ENCODE measurements at places on chromosomes 11 and 22.

DNA sequence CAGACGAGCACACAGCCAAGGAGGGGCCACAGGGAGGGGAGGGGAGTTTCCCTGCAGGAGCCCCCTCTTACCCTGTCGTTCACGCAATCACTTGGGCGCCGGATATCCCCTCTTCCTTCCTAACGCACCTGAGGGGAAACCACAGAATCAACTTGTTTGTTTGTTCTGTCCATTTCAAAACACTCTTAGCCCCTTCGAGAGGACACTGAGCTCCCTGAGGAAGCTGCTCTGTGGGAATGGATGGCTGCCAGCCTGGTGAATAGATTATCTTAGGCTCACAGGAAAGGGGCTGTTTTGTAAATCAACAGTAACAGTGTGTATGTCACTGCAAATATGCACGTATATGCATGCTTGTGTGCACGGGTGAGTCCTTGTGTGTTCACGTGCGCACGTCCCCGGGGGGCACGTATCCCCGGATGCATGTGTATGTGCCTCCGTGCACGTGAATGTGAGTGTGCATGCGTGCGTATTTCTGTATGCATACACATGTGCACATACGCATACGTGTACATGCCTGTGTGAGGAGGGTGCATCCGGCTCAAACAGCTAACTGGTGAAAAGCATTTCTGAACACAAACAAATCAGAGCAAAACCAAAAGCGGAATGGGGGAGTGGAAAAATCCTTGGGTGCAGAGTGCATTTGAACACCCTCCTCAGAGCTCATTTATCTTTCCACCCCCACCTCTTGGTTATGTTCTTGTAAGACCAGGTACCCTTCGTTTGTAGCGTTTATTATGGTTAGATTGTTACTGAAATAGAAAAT lies 7.2 kb downstream of the ARSA start:
- no peak for DNase-seq

- no peak for DNase-seq
These were observed 61.9 kb downstream of the ATG16L2 start for GRCh38 chr11:72876147-72876546.

DNA sequence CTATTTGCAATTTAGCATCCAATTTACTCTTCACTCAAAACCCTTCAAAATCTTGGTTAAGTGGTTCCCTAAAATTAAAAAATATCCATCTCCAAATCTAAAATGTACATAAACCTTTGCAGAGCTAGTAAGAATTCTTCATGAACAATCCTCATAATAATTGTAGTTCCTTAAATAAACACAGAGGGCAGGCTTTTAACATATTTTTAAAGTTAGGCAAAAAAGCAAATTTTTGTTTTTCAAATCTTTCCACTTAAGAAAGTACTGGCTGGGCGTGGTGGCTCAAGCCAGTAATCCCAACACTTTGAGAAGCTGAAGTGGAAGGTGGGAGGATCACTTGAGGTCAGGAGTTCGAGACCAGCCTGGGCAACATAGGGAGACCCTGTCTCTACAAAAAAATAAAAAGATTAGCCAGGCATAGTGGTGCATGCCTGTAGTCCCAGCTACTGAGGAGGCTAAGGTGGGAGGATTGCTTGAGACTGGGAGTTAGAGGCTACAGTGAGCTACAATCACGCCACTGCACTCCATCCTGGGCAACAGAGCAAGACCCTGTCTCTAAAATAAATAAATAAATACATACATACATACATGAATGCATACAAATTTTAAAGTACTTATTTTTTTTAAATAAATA lies 25.1 kb upstream of the PLAAT3 start:
- DNase-seq: no peak

DNA sequence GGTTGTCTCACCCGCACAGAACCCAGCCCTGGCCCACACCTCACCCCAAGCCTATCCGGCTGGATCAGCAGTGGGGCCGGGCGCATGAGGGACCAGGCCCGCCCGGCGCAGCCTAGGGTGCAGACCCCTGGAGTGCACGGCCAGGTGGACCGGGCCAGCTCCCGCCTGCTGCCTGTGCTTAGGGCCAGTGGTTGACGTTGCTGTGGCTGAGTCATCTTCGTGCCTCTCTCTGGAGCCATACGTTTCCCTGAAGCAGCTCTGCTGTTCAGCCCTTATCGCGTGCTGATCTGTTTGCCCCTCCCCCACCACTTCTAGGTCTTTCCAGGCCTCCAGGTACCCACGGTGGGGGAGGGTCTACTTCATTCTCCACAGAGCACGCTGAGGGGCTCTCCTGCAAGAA lies 39.5 kb downstream of the CDKN1C start:
- DNase-seq: no peak
